ENCODE measurements at places on chromosomes 11 and 22.

GRCh38 chr11:62241095-62241494 lies 944 bp upstream of the SCGB1D2 start:
- DNase-seq: no peak

GRCh38 chr11:68153742-68154141 lies 32.6 kb upstream of the CHKA start:
- no peak for DNase-seq

- DNase-seq: no peak
Observed at GRCh38 chr22:35463231-35463933, 63.4 kb downstream of the MCM5 start.

- DNase-seq: no peak
Observed at GRCh38 chr11:59368238-59369022, 9.7 kb downstream of the OR5AN1 start.

- DNase-seq: peak; percentile 45
Observed at GRCh38 chr22:17086788-17087497, 2.1 kb downstream of the IL17RA start.

GRCh38 chr11:87861030-87861429 lies 314.2 kb downstream of the RAB38 start:
- no peak for DNase-seq

- no peak for DNase-seq
Observed at GRCh38 chr11:10029386-10030121, 264.5 kb downstream of the SBF2 start.
